Esophagus mucosa (tissue), 1 donor: ENCODE measurements at places on chromosomes 6 and 20.
A peak's percentile ranks its signal among the peaks of the same experiment; 100 is the strongest.

DNA sequence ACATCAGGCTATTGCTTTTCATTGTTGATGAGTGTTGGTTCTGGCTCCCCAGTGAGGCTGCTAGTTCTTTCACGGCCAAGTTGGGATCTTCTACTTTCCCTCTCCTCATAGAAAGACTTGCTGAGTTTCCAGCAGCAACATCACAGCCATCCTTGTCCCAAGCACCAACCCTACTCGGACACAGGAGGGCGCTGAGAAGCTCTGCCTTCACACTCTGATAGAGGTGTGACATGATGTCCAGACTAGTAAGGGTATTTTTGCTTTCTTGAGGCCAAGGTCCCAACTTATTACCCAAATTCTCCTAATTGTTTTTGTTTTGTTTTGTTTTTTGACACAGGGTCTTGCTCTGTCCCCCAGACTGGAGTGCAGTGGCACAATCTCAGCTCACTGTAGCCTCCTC, 3.0 kb upstream of the GCM1 start:
- no peak for ATAC-seq

GRCh38 chr6:8672882-8673281, 237.5 kb upstream of the SLC35B3 start:
- ATAC-seq: no peak

GRCh38 chr6:118680452-118681095, 29.2 kb upstream of the CEP85L start:
- no peak for ATAC-seq

GRCh38 chr20:62428002-62428372, 648 bp upstream of the RBBP8NL start:
- ATAC-seq: peak; percentile 23

GRCh38 chr6:19410481-19410880, 426.7 kb upstream of the ID4 start:
- peak; percentile 97 for ATAC-seq
